T47D (cell line): ENCODE measurements at places on chromosomes 11 and 22.

DNA sequence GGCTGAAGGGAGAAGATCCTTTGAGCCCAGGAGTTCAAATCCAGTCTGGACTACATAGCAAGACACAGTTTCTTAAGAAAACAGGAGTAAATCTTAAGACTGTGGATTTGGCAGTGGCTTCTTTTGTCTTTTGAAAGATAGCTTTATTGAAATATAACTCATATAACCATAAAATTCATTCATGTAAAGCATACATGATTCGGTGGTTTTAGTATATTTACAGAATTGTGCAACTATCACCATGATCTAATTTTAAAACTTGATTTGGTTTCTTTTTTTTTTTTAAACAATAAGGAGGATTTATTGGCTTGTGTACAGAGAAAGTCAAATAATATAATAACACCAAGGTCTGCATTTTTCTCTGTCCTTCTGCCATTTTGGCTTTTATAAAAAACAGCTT, 23.1 kb upstream of the PSMA1 start:
- no peak for DNase-seq

- no peak for DNase-seq
Observed at GRCh38 chr22:30261134-30261533, 5.5 kb downstream of the OSM start.

DNA sequence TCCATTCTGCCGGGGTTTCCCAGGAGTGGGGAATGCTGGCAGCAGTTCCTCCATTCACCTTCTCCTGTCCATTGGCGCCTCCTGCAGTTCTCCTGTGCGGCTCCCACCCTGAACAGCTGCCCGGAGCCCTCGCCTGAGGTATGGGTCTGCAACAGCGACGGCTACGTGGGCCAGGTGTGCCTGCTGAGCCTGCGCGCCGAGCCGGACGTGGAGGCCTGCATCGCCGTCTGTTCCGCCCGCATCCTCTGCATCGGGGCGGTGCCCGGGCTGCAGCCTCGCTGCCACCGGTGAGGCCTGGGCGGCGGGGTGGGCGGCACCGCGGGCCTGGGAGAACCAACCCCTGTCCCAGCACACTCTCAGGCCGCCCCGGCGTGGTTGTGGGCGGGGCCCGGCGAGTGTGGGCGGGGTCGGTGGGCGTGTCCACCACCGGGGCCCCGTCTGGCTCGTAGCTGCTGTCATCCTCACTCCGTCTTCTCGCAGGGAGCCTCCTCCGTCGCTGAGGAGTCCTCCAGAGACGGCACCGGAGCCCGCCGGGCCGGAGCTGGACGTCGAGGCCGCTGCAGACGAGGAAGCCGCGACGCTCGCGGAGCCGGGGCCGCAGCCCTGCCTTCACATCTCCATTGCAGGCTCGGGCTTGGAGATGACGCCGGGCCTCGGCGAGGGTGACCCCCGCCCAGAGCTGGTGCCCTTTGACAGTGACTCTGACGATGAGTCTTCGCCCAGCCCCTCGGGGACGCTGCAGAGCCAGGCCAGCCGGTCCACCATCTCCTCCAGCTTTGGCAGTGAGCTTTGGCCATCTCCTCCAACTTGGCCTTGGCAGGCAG, 14.0 kb upstream of the RELT start:
- DNase-seq, result no peak

GRCh38 chr22:30206944-30207343, 39.6 kb downstream of the LIF start:
- peak; percentile 45 for DNase-seq

GRCh38 chr11:75434051-75434450, 1.0 kb upstream of the KLHL35 start:
- DNase-seq, result no peak

DNA sequence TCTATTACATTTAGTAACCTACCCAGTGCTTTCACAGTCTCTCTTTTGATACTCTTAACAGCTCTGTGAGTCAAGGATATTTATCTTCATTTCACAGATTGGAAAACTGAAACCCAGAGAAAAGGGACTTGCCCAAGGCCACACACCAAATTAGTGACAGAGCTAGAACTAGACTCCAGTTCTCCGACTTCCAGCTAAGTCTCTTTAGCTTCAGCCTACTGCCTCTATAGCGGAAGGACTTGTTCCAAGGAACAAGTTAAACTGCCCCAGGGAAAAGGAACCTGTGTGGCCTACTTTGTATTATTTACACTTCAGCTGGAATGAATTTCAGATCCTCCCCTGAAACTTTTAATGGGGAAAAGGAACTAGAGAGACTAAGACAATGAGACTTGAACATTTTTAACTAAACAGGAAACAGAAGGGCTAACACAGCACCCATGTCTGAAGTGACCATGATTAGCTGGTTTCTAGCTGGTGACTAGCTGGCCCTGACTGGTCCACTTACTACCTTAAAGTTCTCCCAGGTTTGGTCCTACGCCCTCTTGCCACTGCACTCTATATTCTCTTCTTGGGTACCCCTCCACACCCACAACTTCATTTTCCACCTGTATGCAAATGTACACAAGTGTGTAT, 1.3 kb downstream of the LRRC51 start:
- peak; percentile 98 for DNase-seq

- DNase-seq, result no peak
Observed at GRCh38 chr11:26971961-26972360, 22.0 kb upstream of the FIBIN start.

DNA sequence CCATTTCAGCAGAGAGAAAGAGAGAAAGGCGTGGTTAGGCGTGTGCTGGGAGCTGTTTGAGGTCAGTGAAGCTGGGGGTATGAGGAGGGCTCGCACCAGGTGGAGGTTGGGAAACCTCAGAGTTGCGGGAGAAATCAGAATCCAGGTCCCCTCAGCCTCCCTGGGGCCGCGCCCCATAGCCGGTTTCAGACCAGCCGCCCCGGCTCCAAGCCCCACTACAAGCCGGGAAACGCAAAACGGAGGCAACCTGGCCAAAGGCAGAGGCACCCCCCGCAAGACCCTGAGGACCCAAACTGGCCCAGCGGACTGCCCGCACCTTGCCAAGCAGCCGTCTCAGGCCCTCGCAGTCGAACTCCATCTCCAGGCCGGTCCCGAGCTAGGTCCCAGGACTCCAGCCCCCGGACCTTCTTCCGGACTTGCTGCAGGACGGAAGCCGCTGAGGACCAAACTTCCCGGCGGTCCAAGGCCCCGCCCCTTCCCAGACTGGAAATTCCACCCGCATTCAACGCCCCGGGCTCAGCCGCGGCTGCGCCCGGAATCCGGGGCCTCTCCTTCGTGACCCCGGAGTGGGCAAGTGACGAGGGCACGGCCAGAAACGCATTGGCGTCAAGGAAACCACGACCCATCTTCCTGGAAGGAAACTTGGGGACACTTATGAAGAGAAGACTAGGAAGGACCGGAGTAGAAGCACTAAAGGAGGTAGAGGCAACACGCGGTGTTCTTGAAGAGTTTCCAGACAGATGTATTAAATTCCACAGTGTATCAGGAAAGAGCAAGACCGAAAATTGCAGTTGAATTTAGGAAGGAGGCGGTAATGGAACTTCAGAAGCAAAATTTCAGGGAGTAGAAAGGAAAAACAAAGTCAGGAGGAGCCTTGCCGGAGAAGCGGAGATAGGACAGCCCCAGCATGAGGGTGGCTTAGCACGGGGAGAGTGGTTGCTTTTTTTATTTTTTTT, at the start of gene UEVLD:
UEVLD (minus strand) TSS at position 438 of the 956 bp plus-strand sequence; CDS start at position 358, 80 bp downstream.
- DNase-seq, result peak; percentile 78

DNA sequence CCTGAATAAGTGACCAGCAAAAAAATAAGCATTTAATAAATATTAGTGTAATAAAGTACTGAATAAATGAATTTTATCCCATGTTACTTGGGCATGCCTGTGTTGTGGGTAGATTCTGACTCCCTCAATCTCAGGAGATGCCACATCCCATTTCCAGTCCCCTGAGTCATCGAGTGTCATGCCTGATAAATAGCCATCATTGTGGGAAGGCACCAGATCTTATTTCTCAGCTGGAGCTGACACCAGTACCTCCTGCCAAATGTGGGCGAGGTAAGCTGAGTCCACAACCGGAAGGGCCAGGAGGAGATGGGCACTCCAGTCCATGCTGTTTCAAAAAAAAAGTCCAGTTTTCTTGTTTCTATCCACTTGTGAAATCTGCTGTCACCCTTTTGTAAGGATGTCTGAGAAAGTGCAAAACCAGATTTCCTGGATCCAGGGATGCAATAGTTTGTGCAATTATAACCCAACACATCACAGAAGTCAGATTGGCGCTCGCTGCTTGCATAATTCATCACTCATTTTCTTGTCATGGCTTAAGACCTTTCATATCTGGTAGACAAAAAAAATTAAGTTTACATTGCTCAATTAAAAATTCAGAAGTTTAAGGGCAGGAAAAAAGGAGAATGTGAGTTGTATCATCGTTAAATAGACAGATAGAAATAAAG, 311.6 kb downstream of the MIAT start:
- DNase-seq, result no peak

- DNase-seq, result no peak
Observed at GRCh38 chr11:130766650-130767565, 149.4 kb downstream of the SNX19 start.

GRCh38 chr22:40789131-40789530, 30.0 kb downstream of the SLC25A17 start:
- no peak for DNase-seq
